ENCODE measurements at places on chromosomes 7 and 10.

GRCh38 chr7:112080441-112080840 lies 125.8 kb downstream of the DOCK4 start:
- peak; percentile 20 for DNase-seq

DNA sequence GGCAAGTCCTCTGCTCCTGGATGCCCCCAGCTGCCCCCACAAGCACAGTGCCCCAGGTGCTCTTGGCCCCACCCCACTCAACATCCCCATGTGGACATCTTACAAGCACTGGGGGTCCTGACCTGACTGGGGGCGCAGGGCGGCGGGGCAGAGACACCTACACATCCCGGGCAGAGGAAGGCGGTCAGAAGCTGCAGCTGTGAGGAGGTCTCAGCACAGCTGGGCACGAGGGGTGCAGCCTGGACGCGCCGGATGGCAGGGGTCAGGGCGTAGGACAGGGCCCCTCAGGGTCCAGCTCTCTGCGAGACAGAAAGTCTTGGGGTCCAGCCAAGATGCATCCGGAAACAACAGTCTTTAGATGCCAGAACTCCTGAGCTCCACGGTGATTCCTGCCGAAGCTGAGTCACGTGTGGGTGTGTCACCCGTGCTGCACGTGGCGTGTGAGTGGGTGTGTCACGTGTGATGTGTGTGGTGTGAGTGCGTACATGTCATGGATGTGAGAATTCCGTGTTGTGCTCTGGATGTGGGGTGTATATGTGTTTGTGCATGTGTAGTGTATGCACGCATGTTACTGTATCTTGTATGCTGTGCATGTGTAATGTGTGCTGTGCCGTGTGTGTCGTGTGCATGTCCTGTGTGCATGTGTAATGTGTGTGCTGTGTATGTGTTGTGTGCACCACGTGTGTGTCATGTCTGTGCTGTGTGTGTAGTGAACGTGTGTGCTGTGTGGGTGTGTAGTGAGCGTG lies 5.1 kb downstream of the VENTX start:
- DNase-seq = no peak

DNA sequence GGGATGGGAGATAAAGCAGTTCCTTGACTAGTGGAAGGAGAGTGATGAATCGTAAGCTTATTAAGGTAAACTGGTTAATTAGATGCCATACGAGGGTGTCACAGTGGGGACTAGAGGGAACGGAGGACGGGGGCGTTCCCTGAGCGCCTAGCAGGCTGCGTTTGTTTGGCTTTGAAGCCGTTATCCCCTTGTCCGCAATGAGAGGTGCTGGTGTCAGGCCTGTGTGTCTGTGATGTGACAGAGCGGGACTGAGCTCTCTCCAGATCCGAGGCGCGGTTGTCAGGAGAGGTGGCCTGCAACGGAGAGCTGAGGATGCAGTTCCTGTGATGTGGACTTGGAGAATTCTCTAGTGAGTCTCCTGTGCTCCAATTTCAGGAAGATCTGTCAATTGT lies 60.0 kb upstream of the PRPS1L1 start:
- DNase-seq = no peak

DNA sequence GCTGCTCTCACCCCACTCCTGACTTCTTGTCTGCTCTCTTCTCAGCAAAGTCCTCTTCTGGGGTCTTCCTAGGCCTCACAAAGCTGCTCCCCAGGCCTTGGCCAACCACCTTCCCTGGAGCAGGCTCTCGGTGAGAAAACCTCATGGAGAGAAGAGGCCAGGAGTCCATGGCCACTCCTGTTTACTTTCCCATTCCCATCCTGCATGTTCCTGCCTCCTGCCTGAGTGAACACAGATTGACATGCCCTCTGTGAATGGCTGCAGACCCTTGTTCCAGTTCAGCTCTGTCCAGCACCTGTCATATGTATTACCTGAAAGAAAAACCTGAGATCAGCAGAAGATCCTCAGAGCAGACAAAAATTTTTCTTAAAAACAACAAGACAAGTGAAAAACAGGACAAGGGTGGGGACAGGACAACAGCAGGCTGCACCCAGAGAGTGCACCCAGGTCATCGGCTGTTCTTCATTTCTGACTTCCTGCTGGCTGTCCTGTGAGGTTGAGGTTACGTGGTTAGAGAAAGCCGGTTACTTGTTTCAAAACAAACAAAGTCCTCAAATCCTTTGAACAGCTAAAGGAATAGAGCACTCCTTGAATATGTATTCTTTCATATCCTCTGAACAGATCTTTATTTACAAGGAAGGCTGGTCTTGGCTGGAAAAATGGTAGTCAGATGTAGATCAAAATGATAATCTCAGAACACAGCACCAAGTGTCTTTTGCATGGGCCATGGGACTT lies 34.0 kb upstream of the DLD start:
- peak; percentile 50 for DNase-seq

DNA sequence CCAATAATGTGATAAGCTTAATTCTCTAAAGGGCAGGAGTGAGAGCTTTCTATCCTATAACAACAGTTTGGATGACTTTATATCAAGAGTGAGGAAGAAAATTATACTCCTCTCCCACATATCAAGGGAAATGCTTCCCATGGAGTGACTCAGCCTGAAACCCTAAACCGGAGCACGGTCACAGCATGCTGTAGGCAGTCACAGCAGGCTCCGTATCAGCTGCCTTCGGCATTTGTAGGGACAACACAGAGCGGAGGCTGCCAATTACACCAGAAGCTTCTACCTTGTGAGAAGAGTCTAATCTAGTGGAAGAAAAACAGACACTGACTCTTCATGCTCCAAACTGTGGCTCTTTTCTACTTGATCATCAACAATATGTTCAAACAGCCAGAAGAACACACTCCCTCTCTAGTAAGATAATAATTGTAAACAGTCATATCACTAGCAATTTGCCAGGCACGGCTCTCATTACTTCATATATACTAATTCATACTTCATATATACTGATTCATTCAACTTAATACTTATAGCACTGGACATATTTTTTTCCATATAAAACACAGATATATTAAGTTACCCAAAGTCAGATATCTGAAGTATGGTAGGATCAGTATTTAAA lies 65.9 kb downstream of the DGKB start:
- DNase-seq = no peak

DNA sequence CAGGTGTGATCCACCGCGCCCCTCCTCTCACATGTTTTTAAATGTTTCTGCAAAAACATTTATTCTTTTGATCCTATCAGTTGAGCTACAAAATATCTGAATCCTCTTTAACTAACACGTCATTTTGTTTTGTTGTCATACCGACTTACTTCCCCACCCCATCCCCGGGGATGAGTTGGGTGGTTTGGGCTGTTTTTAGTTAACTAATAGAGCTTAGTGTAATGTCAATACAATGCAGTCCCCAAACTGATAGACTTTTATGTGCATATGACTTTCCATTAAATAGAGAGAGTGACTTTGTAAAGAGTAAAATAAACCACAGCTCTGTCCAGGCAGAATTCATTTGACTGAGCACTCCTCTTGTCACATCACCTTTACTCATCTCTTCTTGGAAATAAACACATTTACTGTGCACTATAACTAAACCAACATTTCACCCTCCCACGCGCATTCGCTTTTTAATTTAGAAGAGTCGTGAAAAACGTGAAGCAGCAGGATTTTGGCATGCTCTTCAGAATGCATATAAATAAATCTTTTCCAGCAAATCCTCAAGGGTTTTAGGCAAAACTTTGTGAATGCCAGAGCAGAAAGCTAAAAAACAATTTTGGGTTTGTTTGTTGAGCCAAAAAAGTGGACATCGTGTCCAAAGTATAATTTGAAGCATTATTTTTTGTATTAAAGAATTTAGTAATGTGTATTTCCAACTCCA lies 187.4 kb upstream of the MGMT start:
- DNase-seq = no peak

GRCh38 chr7:11127114-11127785 lies 153.6 kb downstream of the PHF14 start:
- peak; percentile 0 for DNase-seq

- no peak for DNase-seq
Measured at GRCh38 chr7:34949361-34949760, 87.9 kb downstream of the DPY19L1 start.

- peak; percentile 35 for DNase-seq
Measured at GRCh38 chr10:43137717-43138020, 576 bp upstream of the CSGALNACT2 start.

- no peak for DNase-seq
Measured at GRCh38 chr7:590731-591551, 71.3 kb upstream of the PDGFA start.

DNA sequence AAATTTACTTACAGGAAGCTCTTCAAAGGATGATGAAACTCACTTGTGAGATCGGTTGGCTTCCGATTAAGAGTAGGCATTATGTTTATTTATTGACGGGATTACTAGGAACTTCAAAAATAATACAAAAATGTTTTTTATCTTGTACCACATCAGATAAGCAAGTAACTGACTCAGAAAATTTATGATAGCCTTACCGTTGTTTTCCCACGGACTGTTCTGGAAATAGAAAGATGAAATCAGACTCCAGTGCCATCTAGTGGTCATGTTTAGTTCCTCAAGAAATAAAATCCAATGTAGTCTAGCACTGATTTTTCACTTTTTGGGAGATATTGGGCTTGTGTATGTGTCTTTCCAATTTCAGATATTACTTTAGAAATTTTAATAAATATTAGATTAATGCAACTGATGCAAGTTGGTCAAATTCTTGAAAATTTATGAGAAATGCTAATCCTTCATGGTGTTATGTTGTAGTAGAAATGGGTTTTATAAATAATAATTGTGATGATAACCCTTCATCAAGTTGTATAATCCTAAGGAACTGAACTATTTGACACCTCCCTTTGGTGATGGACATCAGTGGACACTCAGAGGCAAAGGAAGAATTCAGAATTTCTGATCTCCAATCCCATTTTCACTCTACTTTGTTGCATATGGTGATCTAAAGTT lies 168.8 kb downstream of the TMEM26 start:
- DNase-seq = peak; percentile 52

GRCh38 chr7:18849130-18849529 lies 268.3 kb downstream of the TWIST1 start:
- DNase-seq = no peak

- no peak for DNase-seq
Measured at GRCh38 chr7:148127374-148127773, 463.2 kb upstream of the C7orf33 start.

- DNase-seq = no peak
Measured at GRCh38 chr10:113384181-113384580, 168.7 kb upstream of the HABP2 start.

DNA sequence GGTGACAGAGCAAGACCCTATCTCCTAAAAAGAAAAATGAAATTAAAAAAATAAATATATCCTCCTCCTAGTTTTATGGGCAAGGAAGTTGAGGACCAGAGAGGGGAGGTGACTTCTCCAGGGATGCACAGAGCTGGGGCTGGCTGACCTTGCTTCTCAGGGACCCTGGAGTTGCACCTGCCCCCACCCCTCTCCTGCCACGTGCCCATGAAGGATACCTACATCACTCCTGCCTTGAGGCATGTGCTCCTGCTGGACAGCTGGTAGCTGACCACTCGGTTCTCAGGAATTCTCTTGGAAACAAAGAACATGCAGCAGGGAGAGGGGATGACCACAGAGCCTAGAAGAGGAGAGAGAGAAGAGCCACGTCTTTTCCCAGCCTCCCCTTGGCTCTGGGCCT lies 522 bp downstream of the CCL24 start:
- DNase-seq = no peak

DNA sequence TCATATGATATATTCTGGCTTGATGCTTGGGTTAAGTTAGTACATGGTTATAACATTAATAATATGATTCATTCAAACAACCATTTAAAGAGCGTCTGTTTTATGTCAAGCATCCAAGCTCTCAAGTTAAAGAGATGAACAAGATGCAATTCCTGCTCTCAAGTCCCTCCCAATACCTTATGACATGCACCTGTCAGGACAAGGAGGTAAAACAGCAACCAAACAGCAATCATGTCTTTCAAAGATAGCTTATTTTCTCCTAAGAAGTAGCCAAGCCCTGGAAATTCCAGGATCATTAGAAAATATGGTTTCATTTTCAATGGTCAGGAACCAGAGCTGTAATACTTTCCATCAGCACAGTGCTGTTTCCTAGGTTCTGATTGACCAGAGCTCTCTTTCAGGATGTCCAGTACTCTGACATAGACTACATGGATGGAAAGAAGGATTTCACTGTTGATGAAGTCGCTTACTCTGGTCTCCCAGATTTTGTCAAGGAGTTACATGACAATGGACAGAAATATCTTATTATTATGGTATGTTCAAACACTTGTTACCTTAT lies 29.0 kb downstream of the MGAM2 start:
- DNase-seq = no peak
